MM.1S (cell line): ENCODE measurements at places on chromosomes 3 and 15.

DNA sequence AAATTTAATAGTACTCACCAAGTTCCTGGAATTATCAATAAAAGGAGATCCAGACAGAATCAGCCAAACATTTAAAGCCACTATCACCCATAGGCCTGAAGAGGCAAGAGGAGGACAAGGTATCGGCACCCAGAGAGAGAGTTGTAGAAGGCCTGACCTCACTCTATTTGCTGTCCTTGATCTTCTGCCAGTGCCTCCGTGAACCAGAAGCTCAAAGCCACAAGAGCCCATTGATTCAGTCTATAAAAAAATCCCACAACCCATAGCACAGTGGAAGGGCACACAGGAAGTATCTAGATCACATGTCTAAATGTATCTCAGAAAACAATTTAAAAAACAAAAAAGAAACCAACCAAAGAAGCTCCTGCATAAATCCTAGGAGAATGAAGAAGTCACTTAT lies 68.6 kb upstream of the FAM174B start:
- DNase-seq: no peak

DNA sequence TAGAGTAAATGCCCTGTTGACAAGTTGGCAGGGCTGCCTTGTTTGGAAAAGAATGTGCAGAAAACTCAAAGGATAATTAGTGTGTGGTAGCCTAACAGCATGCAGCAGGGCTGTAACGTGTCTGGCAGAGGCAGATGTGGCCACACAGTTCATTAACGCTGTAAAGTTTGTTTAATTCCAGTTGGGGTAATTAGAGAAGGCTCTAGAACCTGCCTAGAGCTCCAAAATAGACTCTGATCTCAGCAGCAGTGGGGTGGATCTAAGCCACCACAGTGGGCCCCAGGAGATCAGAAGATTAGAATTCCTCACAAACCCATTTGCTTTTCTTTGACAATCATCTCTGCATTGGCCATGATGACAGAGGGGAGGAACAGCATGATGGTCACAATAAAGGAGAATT lies 65.1 kb upstream of the LEKR1 start:
- DNase-seq: no peak

DNA sequence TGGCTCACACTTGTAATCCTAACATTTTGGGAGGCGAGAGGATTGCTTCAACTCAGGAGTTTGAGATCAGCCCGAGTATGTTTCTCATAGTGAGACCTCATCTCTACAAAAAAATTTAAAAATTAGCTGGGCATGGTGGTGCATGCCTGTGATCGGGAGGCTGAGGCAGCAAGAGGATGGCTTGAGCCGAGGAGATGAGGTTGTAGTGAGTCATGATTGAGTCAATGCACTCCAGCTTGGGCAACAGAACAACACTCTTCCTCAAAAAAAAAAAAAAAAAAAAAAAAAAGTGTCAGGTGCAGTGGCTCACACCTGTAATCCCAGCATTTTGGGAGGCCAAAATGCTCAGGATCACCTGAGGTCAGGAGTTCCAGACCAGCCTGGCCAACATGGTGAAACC lies 2.4 kb downstream of the RPL39L start:
- no peak for DNase-seq

- no peak for DNase-seq
Observed at GRCh38 chr3:183909030-183909600, 24.4 kb upstream of the PARL start.

- no peak for DNase-seq
Observed at GRCh38 chr3:81390796-81391195, 370.6 kb downstream of the GBE1 start.

DNA sequence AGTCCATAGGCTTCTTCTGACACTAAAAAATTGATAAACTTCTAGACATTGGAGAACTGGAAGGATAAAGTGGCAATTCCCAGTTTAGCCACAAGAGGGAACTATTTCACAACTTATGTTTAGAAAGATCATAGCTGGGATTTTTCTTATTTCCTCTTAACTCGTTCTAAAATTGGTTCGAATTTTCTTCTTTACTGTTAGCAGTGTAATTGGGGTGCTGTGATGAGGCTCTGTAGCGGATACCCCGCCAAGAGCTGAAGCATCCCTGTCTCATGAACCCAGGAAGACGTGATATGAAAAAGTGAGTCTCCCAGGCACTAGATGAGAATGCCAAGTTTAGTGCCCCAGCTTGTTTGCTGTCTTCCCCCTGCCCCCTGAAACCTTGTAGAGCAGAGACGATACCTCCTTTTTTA lies 85.1 kb downstream of the PDCD6IP start:
- peak; percentile 55 for DNase-seq
